EL (cell line): ENCODE measurements at places on chromosomes 7 and 10.

- DNase-seq: no peak
These were observed 382.4 kb downstream of the SORCS3 start for GRCh38 chr10:105023211-105024111.

DNA sequence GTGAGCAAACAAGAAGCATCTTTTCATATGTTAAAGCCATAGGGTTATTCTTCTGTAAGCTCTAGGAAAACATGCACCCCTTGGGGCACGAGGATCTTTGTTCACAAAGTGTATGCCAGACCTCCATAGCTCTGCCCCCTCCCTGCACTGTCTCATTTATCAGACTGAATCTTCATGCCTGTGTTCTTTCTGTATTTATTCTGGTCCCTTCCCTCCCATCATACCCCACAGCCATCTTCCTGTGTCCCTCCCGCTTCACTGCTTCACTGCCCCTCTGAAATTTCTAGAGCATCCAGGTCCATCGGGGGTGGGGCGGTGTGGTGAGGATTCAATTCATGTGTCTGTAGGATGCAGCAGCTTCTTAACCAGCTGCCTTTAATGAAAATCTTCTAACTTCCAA, 7.5 kb downstream of the EPHB6 start:
- no peak for DNase-seq

- DNase-seq: no peak
These were observed 297.6 kb downstream of the MTERF1 start for GRCh38 chr7:91582799-91583477.

GRCh38 chr7:34406848-34407530, 251.0 kb upstream of the NPSR1 start:
- DNase-seq: no peak

GRCh38 chr7:20722941-20723340, 63.7 kb downstream of the SP8 start:
- no peak for DNase-seq

GRCh38 chr7:20482071-20482470, 133.4 kb upstream of the ABCB5 start:
- no peak for DNase-seq

DNA sequence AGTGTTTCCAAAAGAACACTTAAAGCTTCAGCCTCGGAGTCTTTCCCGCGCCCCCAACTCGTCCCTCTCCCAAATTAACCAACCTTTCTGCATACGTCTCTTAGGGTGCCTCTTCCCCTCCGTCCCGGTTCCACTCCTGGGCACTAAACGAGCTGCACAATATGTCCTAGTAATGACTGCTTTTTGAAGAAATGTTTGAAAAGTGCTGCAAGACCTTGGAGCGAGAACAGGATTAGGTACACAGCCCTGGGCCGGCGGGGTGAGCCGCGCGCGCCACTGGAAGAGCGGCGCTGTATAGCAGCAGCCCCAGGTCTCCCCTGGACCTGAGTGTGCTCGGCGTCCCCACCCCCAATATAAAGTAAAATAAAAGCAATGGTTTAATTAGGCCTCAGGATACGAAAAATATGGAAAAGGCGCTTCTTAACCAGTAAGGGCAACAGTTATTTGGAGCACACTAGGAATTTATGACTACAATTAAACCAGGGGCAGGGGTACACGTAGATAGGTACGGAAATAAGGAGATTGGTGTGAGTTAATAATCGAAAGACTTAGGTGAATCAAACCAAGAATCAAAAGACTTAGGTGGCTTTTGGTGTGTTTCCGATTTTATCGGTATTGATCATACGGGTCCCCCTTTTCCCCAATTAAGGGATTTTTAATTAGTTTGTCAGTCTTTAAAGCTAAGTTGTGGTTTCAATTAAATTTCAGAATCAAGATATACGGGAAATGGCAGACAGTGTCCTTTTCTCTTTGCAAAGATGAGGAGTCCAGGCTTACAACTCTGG, 1.9 kb downstream of the TET1 start:
- DNase-seq: peak; percentile 52
